ENCODE measurements at places on chromosomes 5 and 9.

GRCh38 chr5:176787676-176788075 lies 22.7 kb upstream of the UNC5A start:
- DNase-seq = no peak

GRCh38 chr5:131079232-131079631 lies 85.8 kb downstream of the HINT1 start:
- DNase-seq = no peak

DNA sequence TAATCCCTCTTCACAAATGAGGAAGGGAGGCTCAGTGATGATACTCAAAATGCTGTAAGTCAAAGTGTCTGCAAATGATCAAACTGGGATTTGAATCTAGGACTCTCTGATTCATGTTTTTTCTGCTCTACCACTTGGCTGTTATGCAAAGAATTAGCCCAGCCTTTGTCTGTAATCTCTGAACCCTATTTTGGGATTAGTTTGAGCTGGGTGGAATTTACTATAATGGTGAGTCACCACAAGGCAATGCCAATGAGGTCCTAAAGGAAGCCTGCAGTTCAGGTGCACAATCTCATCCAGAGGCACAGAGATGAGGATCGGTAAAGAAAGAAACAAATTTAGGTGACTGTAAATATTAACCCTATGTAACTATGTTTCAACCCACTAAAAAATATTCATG lies 29.2 kb downstream of the RFK start:
- DNase-seq = no peak

GRCh38 chr9:105341434-105342146 lies 97.1 kb downstream of the SLC44A1 start:
- no peak for DNase-seq

GRCh38 chr9:115614326-115614999 lies 496.5 kb upstream of the TNC start:
- DNase-seq = no peak

DNA sequence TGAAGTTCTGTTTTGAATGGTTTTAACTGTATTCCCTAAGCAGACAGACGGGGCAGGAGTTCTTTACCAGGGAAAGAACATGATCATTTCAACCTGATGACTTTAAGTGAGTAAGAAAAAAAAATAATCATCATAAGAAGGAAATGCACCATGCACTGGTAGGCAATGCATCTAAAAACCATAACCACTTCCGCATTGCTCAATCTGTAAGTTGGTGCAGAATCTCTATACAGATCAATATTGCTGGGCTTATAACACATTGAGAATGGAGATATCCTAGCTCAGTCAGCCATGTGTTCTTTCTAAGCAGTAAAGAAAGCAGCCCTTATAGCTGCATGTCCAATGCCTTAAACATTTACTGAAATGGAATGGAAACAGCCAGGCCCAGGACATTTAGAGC lies 407.1 kb upstream of the DMAC1 start:
- no peak for DNase-seq

DNA sequence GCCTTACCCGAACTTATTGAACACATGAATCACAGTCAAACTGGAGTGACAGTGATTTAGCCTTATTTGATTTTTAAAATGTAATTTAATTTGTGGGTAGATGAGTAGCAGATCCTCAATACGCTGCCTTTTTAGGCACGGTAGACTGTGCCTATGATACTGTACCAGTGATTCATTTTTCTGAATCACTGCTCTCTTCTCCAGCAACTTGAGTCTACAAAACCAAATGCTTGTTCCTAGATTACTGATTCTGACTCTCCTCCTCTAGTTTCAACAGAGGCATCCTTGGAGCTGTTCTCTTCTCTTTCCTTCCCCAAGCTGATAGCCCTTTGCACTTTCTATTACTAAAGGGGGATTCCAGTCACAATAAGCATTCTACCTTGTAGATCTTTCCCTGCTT lies 94.3 kb upstream of the IL7R start:
- no peak for DNase-seq

GRCh38 chr5:43039471-43040286 lies 440 bp downstream of the ANXA2R start:
- DNase-seq = peak; percentile 68

GRCh38 chr9:7196467-7196866 lies 438.7 kb downstream of the KDM4C start:
- DNase-seq = no peak

- DNase-seq = no peak
These were observed 141.5 kb upstream of the FBXL17 start for GRCh38 chr5:108523360-108523759.

GRCh38 chr9:13480693-13481092 lies 201.2 kb upstream of the MPDZ start:
- DNase-seq = no peak

DNA sequence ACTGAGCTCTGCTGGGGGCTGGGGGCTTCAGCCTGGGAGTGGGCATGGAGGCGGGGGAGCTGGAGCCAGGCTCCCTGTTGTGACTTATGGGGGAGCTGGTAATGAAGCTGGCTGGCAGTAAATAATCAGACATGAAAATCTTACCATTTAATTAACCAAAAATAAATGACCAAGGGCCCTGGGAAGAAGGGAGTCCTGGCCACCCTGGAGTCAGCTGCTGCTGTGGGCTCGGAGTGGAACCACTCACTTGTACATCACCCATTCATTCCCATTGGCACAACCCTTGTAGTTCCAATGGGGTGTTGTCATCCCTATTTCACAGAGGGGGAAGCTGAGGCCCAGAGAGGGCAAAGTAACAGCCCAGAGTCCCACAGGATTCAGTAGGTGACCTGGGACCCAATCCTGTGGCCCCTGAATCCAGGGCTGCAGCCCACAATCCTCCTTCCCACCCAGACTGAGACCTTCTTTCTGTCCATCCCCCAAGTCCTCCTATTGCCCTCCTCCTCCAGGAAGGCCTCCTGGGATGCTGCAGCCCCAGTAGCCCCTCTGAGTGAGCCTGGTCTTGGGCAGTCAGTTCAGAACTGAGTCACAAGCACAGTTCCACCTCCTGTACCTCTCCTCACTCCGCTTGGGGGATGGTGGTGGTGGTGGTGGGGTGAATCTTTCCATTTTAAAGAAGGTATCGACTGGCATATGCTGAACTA lies 259.4 kb upstream of the MVB12B start:
- DNase-seq = no peak

- DNase-seq = no peak
These were observed 246.7 kb upstream of the ADRA1B start for GRCh38 chr5:159669559-159669958.

GRCh38 chr5:6752236-6752635 lies 39.0 kb downstream of the TENT4A start:
- no peak for DNase-seq

DNA sequence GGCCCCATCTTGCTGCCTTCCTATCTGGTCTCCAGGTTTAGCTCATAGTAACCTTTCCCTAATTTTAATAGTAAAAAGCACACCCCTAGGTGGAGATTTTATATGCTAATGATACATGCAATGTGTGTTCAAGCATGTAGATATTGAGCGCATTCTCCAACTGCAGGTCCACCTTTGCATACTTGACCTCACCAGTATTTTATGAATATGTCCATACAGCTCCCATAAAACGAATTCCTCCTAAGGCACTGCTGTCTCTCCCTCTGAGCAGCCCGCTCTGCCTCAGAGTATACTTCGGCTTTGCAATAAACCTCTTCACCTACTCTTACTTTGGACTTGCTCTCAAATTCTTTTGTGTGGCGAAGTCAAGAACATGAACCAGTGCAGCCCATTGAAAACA lies 153.3 kb downstream of the RAB3C start:
- no peak for DNase-seq

GRCh38 chr5:126301056-126301455 lies 122.2 kb upstream of the GRAMD2B start:
- DNase-seq = no peak

- DNase-seq = peak; percentile 25
These were observed 29.6 kb downstream of the MAML1 start for GRCh38 chr5:179762079-179762780.

- DNase-seq = no peak
These were observed 719 bp downstream of the PAIP2 start for GRCh38 chr5:139342423-139342723.

DNA sequence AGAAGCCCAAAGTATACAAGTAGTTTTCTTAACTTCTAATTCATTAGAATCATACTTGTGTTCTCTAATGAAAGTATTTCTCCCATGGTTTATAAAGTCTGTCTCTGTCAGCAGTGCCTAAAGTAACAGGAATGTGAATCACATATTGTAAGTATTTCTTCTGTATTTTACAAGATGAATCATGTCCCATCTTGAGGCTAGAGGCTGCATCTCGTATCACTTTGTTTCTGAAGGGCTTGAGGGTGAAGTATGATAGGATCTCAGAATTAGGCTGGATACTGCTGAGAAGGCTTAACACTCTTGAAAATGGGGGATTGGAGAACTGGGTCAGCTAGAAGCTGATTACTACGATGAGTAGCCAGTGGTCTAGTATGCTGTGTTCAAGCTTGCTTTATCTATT lies 242.2 kb upstream of the ACTBL2 start:
- no peak for DNase-seq

DNA sequence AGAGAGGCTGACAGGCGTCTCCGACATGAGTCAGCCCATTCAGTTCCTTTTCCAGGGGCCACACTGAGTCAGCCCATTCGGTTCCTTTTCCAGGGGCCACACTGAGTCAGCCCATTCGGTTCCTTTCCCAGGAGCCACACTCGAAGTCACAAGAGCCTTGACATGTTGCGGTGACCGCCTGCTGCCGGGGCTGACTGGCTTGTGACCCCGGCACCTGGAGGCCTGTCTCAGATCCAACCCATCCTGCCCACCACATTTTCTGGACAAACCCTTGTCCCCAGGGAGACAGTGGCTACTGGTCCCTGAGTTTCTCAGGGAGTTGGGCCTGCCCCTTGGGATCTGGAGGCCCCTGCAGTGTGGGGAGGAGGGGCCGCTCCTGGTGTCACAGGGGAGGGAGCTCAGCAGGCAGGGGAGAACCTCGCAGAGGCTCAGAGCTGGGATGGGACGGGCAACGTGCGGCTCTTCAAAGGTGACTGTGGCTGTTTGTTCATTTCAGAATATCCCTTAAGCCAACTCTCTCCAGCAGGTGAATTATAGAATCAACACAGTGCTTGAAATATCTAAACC lies 40.5 kb upstream of the LPCAT1 start:
- DNase-seq = peak; percentile 41

- DNase-seq = no peak
These were observed 6.9 kb upstream of the TTC33 start for GRCh38 chr5:40762705-40763104.

GRCh38 chr9:4987961-4988421 lies 2.9 kb downstream of the JAK2 start:
- DNase-seq = peak; percentile 22

GRCh38 chr5:88081877-88082276 lies 186.8 kb downstream of the TMEM161B start:
- DNase-seq = no peak

DNA sequence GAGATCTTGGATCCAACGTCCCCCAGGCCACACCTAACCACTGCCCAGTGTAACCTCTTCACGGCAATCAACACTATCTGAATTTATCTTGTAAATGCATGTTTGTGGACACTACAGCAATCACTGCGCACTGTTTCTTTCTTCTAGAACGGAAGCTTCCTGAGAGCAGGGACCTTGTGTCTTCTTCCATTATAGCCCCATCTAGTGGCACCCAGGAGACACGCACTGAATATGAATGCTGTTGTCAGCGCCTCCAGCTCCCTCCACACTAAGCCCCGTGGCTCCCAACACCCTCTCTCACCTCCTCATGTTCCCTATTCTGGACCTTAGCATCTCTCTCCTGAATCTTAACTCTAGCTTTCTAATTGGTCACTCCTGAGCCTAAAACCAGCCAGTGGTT lies 72.7 kb downstream of the SMIM23 start:
- DNase-seq = no peak

- DNase-seq = no peak
These were observed 262.7 kb downstream of the YTHDC2 start for GRCh38 chr5:113776168-113776567.

DNA sequence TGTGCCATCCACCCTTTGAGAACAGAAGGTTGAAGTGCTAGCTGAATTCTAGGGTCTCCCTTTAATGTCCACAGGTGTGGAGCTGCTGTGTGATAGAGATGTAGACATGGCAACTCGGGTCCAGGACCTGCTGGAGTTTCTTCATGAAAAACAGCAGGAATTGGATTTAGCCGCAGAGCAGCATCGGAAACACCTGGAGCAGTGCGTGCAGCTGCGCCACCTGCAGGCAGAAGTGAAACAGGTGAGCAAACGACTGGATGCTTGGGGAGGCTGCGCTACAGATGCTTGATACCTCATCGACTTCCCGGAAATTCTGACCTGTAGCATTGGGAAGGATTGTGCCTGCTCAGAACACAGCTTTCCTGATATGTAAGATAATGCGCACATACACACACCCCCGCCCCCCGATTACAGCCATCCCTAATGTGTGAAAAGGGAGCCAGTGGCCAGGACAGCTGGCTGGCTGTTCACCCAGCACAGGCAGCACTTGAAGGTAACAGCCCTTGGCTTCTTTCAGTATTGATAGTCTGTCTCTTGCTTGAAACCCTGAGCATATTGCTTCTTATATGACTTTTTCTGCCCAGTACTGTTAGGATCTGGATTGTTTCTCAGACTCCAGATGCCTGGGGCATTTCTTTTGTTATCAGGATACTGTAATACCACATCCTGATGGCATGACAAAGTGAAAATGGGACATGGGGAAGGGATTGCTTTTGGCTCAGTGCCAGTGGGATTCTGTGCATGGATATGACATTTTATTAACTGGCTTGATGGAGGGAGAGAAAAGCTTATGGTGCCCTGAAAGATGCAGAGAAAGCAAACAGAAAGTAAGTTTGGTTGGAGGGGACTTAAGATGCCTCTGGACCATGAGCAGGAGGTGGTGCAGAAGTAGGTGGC lies 216.8 kb upstream of the OTULINL start:
- no peak for DNase-seq

DNA sequence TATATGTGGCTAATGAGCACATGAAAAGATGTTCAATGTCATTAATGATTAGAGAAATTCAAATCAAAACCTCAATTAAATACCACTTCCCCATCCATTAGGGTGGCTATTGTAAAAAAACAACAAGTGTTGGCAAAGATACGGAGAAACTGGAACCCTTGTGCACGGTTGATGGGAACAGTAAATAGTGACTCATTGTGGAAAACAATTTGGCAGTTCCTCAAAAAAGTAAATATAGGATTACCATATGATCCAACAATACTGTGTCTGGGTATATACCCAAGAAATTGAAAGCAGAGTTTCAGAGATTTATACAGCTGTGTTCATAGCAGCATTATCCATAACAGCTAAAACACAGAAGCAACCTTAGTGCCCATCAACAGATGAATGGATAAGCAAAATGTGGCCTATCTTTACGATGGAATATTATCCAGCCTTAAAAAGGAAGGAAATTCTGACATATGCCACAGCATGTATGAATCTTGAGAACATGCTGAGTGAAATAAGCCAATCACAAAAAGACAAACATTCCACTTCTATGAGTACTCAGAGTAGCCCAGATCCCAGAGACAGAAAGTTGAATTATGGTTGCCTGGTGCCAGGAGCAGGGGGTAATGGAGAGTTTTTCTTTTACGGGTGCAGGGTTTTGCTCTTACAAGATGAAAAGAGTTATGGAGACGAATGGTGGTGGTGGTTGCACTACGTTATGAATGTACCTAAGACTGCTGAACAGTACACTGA lies 41.4 kb upstream of the LRRC14B start:
- DNase-seq = no peak

All from transverse colon (tissue), 4 donors.